ENCODE measurements at places on chromosomes 2 and 18. TPM values are rescaled to one million over a fixed set of nuclear protein-coding genes. Genes with fewer than 3 reads are reported as not detected.

GRCh38 chr2:88656690-88657089 lies 29.4 kb upstream of the EIF2AK3 start:
- no peak for DNase-seq

DNA sequence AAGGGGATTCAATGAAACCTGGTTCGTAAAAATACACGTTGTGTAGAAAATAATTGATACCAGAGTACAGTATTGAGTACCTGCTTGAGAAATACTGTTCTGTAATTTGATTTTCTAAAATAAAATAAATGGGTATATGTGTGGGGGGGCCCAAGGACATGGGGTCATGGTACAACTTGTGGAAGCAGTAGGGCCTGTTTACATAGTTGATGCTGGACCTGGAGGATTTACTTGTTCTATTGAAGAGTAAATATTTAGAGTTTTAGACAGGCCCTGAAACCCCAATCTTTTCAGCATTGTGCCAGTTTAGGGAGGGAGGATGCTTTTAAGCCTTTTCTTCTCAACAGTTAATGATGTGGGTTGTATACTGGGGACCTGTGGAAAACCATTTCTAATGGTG lies 11.7 kb downstream of the CERS6 start:
- DNase-seq: no peak

DNA sequence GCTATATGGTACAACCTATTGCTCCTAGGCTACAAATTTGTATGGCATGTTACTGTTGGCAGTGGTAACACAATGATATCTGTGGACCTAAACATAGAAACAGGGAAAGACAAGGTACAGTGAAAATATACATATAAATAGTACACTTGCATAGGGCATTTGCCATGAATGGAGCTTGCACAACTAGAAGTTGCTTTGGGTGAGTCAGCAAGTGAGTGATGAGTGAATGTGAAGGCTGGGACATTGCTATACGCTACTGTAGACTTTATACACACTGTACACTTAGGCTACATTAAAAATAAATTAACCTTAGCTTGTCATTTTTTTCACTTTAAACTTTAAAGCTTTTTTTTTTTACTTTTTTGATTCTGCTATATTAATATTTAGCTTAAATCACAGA lies 500.0 kb upstream of the SETBP1 start:
- no peak for DNase-seq

DNA sequence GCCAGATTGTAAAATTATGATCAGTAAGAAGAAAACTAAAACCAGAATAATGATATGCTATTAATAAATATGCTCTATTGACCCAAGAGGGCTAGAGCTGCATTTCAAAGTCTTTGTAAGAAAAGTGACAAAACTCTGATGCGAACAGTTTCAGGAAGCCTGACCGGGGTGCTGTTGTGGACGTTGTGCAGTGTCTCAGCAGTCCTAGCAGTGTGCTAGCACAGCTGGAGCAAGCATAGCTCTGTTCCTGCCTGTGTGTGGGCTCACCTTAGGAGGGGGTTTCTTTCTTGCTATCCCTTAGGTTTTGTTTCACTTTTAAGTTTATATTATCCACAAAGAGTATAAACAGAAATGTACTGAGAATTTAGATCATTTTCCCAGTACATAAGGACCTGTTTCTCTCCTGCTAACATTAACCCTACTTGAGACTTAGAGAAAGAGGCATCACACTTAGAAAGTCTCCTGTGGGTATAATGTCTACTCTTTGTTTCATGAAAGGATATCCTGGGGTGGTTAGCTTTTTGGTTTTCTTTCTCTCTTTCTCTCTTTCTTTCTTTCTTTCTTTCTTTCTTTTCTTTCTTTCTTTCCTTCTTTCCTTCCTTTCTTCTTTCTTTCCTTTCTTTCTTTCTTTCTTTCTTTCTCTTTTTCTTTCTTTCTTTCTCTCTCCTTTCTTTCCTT lies 124.5 kb downstream of the TMEM182 start:
- DNase-seq: no peak

DNA sequence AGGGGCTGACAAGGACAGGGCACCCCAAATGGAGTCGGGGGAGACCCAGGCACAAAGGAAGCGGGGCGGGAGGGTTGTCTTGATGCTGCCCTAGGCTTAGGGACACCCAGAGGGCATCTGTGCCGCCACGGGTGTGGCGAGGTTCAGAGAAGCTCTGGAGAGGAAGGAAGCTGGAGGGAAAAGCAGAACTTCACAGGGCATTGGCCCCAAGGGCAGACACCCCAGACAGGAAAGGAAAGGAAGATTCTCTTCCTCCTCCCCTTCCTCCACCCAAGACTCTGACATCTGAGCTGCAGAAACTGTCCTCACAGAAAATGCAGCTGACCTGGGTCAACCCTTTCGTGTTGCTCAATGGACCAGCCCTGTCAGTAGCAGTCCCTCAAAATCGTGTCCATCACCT lies 25.6 kb downstream of the DNMT3A start:
- no peak for DNase-seq

GRCh38 chr18:59760619-59761600 lies 63.7 kb upstream of the CCBE1 start:
- DNase-seq: no peak

- DNase-seq: peak; percentile 47
Measured at GRCh38 chr18:35155398-35156117, 85.3 kb upstream of the ZNF397 start.

DNA sequence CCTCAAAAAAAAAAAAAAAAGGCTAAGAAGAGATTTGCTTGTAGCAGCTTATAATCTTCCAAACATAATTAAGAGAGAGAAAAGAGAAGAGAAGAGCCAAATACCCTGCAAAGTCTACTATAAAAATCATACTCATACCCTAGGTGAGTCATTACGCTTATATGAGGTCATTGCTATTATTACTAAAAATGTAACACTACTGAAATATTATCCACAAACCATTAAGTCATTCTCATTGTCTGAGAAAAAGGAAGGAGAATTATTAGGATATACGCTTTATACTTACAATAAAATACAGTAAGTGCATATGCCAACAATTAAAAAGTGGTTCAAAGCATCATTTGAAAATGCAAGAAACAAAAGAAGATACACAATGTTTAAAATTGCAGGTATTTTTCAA lies 66.5 kb downstream of the COLEC12 start:
- DNase-seq: no peak

- DNase-seq: no peak
Measured at GRCh38 chr2:5740053-5740452, 47.9 kb downstream of the SOX11 start.

GRCh38 chr2:232438091-232438490 lies 17.9 kb upstream of the ALPI start:
- no peak for DNase-seq

- DNase-seq: no peak
Measured at GRCh38 chr2:233835230-233836186, 18.8 kb downstream of the HJURP start.

DNA sequence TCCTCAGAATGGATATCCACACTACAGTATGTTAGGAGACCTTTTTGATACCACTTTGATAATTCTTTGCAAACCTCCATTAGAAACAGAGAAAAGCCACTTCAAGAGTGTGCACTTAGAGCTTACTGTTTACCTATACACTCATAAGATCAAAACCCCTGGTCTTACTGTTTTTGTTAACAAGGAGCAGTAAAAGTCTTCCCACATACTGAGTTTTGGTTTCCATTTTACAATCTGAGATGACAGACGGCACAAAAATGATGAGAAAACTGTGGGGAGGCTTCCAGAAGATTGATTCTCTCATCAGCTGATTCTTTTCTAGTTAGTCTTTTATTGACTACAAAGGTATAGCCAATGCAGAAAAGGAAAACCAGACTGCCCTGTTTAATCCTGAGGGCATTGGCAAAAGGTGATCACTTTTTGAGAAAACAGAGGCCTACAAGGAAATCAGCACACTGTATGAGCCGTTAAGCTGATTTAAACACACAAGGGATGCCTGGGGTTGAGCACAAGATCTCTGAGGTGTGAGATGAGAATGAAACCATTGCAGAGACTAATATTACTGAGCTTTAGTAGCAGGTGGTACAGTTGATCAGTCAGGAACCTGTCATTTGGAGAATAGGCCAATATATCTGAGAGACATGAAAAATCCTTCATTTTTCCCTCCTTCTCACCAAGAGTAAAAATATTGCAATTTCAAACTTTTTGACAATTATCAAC lies 368.6 kb downstream of the GRB14 start:
- no peak for DNase-seq

The PHLPP1 gene
- total RNA-seq: 72.5 TPM

The CRYBA2 gene
- total RNA-seq: not detected

The LIMS3 gene
- 0.31 TPM for total RNA-seq

The TTN gene
- 8.3 TPM for total RNA-seq

The BCL11A gene
- total RNA-seq: 49.2 TPM

Measured in GM23338 (cell line).